ENCODE measurements at places on chromosomes 1 and 21.

DNA sequence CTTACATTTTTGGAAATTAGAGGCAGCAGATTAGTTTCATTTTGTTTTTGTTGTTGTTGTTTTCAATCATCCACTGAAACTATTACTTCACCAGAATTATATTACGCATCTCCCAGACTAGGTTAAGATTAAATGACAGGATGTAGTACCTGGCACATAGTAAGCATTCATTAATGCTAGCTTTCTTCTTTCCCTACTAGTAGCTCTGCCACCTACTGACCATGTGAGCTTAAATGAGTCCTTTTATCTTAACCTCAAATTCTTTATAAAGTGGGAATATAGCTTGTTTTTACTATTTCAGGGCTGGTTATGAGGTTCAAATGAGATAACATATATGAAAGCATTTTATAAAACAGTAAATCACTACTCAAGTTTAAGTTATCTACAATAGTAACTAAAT, 10.2 kb upstream of the ASPM start:
- no peak for DNase-seq

GRCh38 chr21:45169001-45169400, 94.6 kb downstream of the ADARB1 start:
- no peak for DNase-seq

DNA sequence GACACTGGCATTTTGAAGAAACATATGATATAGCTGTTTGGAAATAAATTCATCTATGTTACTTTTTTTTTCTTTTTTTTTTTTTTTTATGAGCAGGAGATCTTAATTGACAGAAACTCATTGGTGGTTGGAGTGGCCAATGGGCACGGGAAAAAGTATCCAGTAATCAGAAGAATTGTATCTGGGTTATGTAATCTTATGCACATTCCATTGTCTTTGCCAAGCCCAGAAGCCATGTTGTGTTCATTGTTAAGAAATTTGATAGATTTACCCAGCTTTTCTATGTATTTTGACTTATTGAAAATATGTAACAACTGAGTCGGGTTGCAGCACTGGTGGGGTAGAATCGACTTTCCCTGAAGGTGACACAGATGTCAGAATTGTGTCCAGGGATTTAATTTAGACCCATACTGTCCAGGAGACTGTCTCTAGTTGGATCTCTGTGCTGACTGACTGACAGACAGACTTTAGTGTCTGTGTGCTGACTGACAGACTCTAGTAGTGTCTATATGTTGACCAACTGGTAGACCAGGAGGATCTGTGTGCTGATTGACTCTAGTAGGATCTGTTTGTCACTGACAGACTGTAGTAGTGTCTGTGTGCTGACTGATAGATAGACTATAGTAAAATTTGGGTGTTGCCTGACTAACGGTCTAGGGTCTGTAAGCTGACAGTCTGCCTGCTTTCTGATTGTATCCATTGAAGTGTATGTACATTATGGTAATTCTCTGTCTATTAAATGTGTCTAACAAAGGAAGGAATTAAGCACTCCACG, 12.3 kb upstream of the C4BPB start:
- DNase-seq: no peak

GRCh38 chr1:30952098-30952497, 43.5 kb upstream of the SDC3 start:
- no peak for DNase-seq

DNA sequence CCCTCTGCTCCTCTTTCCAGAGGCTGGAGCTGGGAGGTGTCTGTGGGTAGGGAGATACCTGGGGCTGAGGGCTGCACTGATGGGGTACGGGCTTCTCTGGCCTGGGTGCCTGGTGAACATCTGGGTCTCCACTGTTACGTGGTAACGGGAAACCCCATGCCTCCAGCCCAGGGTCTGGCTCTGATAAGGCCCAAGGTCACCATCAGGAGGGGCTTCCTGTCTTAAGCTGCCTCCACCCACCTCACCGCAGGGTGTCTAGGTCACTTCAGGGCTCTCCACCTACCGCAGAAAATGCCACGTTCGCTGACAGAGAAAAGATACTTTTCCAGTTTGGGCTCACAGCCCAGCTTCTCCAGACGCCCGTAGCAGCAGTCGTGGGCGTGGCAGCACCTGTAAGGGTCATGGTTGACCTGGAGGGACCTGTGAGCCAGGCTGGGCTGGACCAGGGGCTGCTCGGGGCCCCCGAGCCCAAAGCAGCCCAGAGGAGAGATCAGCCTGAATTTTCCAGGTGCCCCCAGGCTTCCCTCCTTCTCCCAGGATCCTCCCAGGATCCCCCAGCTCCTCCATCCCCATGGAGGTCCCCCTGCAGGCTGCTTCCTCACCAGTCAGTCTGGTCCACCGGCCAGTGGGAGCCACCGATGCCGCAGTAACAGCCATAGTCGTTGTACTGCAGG, 1.3 kb downstream of the PLA2G2E start:
- DNase-seq: no peak

- DNase-seq: no peak
Observed at GRCh38 chr1:17564458-17565393, 25.2 kb downstream of the ARHGEF10L start.

Measured in anterior cingulate cortex (tissue), 58 donors.